ENCODE measurements at places on chromosomes 4 and X.

DNA sequence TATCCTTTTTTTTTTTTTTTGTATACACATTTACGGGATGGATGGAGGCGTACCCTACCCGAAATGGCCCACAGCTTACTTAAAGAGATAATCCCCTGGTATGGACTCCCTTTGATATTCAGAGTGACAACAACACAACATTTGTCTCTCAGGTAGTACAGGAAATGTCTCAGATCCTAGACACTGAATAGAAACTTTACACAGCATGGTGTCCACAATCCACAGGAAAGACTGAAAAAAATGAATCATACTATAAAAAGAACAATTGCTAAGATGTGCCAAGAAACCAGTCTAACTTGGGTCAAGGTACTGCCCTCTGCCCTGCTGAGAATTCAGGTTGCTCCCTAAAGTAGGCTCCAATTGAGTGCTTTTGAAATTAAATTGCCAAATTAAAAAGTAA is 100.8 kb upstream of the LANCL3 start:
- DNase-seq, result no peak

GRCh38 chr4:36140421-36140820 is 103.9 kb downstream of the ARAP2 start:
- no peak for DNase-seq

GRCh38 chr4:136680271-136680670 is 852.0 kb downstream of the PCDH18 start:
- no peak for DNase-seq

DNA sequence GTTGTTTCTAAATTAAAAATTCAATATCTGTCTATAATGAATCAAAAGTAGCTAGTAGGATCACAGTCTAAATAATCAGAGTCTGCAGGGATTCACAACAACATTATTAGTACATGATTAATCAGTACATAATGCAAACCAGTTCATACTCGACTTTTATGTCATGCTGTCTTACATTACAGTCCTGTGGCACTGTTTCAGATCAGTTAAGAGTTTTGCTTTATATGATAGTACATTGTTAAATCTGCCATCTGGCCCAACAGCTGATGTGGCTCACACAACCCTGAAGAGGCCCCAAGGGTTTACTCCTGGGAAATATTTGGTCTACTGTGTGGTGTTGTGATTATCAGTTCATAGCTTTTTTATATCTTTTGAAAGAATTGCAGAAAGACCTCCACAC is 247.1 kb upstream of the ETNPPL start:
- DNase-seq, result no peak

DNA sequence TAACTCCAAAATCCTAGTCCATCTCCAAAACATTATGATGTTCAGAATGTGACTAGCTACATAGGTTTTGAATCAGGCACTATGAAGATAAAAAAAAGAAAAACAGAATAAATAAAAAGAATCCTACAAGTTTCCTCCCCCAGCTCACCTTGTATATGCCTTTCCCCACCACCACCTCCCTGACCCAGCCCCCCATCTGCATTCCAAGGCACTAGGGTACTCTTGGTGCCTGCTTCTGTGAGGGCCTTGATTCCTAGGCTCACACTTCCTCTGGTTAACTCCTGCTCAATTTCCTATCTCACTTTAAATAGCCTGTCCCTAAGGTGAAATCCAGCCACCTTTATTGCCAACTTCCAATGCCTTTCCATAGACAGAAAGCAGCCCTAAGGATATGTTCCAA is 178.7 kb upstream of the ATOH1 start:
- no peak for DNase-seq

DNA sequence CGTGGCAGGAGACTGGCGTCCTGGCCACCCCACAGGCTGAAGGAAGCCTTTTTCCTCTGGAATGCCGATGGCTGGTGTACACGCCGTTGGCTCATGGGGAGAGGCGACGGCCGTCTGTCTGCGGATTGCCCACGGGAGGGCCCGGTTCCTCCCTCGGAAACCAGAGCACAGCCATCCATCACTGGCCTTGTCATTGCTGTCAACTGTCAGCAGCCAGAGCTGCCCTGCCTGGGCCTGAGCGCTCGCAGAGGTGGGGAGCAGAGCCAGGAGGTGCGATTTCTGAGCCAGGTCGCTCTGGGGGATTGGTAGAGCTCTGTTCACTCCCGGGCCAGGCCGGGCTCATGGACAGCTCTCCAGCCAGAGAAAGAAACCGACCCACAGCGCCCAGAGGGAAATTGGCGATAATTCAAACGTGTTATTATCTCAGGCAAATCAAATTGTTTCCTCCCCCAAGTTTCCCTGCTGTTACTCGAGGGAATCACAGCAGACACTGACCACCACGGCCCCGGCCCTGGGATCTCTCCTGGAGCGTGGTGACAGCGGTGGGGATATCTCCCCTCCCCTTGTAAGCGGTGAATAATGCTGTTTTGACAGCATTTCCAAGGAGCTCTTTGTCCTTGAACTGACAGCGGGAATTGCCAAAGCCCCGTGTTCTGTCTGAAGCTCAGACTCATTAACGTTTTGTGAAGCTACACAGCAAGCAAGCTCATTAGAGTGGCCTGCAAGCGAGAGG is 220.9 kb upstream of the PSAPL1 start:
- DNase-seq, result no peak

GRCh38 chr4:140061194-140061593 is 92.8 kb downstream of the MAML3 start:
- no peak for DNase-seq

DNA sequence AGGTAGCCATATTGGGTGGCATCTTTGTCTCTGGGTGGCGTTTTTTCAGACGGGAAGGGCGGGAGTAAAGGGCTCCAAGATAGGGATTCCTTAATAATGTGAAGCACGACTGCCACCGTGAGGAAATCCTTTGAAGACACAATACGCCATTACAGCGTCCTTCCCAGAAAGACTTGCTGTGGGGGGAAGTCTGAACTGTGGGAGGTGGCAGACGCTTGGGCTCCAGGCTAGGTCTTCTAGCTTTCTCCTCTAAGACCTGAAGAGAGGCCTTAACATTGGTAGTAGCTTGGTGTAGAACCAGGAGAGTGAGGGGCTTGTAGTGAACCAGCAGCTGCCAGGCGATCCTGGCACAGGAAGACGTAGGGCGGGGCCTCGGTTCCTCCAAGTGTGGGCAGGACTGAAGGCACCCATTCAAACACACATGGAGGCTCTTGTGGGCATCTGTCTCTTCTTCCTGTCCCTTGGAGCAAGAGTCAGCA is 197.3 kb downstream of the OR13H1 start:
- no peak for DNase-seq

- DNase-seq, result peak; percentile 28
Measured at GRCh38 chr4:37891260-37892159, 626 bp downstream of the TBC1D1 start.

GRCh38 chr4:47287735-47288134 is 175.8 kb downstream of the COMMD8 start:
- no peak for DNase-seq

GRCh38 chr4:1856943-1857699 is 1.2 kb upstream of the LETM1 start:
- DNase-seq, result no peak

DNA sequence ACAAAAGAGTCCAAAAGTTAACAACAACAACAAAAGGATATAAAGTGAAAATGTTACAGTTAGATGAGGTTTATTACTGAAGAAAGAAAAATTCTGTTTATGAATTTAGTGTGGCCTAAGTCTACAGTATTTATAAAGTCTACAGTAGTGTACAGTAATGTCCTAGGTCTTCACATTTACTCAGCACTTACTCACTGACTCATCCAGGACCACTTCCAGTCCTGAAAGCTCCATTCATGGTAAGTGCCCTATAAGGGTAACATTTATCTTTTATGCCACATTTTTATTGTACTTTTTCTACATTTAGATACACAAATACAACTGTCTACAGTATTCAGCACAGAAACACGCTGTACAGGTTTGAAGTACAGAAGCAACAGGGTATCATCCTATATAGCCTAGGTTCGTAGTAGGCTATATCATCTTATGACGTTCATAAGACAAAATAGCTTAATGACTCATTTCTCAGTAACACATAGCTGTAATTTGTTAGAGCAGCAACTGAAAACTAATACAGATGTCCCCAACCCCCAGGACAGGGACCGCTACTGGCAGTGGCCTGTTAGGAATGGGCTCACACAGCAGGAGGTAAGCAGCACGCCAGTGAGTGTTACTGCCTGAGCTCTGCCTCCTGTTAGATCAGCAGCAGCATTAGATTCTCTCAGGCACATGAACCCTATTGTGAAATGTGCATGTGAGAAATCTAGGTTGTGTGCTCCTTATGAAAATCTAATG is 61.3 kb downstream of the CENPC start:
- DNase-seq, result no peak

DNA sequence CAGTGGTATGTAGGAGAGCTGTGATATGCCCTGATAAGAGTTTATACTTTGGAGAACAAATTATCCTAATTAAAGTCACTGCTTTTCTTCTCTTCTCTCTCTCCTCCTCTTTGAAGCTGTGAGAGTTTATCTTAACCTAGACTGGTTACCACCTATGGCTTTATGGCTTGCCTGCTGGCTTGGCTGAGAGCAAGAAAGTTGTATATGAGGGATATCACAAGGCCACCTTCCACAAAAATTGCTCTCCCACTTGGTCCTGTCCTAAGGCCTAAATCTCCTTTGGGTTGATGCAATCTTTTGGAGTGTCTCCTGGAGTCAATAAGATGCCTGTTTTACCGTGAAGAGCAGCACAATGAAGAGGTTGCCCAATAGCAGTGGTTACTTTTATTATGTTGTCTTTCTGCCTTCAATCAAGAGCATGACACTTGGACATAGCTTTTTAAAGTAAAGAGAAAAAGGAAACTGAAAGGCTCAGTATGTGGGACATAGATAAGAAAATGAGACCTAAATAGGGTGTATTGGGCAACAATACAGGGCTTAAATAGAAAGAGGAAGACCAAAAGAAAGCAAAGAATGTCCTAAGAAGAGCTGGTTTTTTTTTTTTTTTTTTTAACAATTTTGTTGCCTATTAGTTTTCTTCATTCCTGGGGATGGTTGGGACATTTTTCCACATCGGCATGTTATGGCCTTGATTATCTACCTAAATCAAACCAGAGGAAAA is 9.2 kb downstream of the GUCY1A1 start:
- no peak for DNase-seq

- no peak for DNase-seq
Measured at GRCh38 chr4:167903291-167903721, 189.0 kb upstream of the ANXA10 start.

Data from central memory CD8-positive, alpha-beta T cell (primary cell).